ENCODE measurements at places on chromosomes 2 and 18. TPM values are rescaled to one million over a fixed set of nuclear protein-coding genes. Genes with fewer than 3 reads are reported as not detected.

Gene LRRC30
- total RNA-seq: not detected

Gene CTAGE1
- total RNA-seq: not detected

Gene DUSP19
- 2.9 TPM for total RNA-seq

Gene ESPNL
- 0.22 TPM for total RNA-seq

- no peak for DNase-seq
These were observed 338.9 kb downstream of the CCDC85A start for GRCh38 chr2:56522605-56523089.

DNA sequence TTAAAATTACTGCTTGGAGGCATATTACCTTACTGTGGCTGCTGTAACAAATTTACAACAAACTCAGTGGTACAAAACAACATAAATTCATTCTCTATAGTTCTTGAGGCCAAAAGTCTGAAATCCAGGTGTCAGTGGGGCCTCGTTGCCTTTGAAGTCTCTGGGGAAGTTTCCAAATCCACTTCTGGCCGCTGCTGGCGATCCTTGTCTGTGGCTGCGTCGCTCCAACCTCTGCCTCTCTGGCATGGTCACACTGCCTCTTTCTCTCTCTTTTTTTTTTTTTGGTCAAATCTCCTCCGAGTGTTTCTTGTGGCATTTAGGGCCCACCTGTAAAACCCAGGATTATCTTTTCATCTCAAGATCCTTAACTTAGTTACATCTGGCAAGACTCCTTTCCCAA is 182.8 kb downstream of the ST6GAL2 start:
- no peak for DNase-seq

GRCh38 chr2:10493634-10494281 is 45.6 kb upstream of the ODC1 start:
- no peak for DNase-seq

DNA sequence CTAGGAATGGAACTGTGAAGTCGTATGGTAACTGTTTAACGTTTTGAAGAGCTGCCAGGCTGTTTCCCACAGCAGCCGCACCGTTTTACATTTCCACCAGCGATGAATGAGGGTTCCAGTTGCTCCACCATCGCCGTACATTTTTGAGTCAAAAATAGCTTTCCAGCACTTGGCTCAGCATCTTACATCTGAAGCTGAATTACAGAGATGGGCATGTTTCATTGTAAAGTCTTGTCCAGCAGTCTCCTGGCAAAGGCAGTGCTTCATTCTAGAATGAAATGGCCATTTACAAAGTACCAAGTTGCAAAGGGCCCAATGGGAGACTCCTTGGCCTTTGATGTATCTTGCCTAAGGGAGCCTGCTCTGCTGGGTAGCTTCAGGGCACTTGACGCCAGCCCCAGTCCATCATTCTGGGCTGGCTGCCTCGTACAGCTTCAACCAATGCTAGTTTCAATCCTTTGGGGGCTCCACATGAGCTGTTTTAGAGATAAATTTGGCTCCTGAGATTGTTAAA is 45.1 kb downstream of the ATIC start:
- DNase-seq: no peak

- DNase-seq: no peak
These were observed 57.5 kb downstream of the PIAS2 start for GRCh38 chr18:46859855-46860254.

DNA sequence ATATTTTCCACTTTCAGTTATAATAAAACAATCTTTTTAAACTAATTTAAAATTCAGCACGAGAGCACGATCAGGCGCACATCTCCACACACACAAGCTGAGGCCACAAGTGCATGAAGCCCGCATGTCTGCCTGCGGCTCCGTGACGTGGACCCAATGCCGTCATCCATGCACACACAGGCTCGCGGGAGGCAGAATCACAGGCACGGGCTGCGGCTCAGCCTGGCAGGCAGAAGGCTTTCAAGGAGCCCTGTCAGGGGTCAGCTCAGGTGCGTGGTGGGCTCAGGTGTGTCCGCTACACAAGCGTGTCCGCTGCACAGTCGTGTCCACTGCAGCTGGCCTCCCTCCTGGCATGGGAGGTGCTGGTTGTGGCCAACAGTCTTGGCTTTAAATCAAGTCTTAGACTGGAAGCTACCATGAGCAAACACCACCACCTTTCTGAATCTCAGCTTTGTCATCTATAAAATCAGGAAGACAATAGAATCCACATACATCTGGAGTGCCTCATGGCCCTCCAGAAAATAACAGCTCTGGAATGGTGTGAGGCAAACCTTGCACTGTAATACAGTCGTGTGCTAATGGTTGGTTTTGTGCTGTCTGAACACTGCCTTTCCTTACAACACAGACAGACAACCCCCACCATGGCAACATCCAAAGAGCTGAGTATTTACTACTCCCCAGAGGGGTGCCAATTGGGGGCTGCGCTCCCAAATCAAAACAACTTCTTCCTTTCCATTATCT is 210.1 kb downstream of the NDUFA10 start:
- DNase-seq: no peak

Data from HCT116 (cell line).